Cerebellum (tissue), 4 donors: ENCODE measurements at places on chromosomes 6 and 20. TPM values are rescaled to one million over a fixed set of nuclear protein-coding genes. Genes with fewer than 3 reads are reported as not detected.

The CGAS gene
- 3.9 TPM for total RNA-seq

DNA sequence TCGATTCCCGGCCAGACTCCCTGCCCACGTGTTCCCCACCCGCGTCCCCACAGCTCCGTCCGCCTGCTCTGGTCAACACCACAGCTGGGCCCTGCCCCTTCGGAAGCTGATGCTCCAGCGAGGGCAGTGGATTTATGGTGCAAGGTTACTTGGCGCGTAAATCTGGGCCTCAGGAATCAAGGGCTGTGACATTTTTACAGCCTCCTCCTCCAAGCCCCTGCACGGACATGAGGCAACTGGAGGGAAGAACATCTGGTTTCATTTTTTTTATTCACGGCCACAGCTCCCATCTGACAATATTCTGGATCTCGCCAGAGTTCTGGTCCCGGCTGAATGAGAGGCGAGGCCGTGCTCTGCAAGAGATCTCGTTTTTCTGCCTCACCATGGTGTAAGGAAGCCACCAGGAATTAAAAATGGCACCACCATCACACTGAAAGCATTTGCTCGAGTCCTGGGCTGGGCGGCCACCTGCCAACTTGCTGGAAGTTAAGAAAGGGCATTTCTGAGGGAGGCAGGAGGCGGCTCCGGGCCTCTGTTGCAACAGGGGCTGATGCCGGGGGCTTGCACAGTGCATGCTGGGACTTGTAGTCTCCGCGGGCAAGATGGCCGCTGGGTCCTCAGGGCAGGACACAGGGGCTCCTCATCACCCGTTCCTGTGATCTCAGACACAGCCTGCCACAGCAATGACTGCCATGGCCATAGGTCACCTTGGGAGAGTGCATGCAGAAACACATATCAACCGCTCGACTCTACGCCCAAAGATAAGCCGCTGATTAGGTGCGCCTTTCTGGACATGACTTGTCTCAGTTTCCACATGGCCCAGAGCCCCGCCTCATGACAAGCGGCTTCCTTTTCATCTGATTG is 148.5 kb downstream of the LY86 start:
- no peak for DNase-seq

GRCh38 chr6:34773916-34774315 is 16.6 kb downstream of the SNRPC start:
- no peak for DNase-seq

GRCh38 chr20:22226849-22227700 is 357.3 kb downstream of the FOXA2 start:
- no peak for DNase-seq
